Kidney epithelial cell (primary cell): ENCODE measurements at places on chromosomes 4 and X. TPM values are rescaled to one million over a fixed set of nuclear protein-coding genes. Genes with fewer than 3 reads are reported as not detected.

GRCh38 chrX:2461711-2462016 lies 39.1 kb downstream of the DHRSX start:
- DNase-seq: no peak

DNA sequence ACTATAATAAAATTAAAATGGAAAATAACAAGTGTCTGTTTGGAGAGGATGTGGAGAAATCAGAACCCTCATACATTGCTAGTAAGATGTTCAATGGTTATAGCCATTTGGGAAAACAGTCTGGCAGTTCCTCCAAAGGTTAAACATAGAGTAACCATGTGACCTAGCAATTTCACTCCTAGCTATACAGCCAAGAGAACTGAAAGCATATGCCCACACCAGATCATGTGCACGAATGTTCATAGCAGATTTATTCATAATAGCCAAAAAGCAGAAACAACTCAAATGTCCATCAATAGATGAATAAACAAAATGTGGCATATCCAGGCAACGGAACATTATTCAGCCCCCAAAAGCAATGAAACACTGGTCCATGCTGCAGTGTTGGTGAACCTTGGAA lies 9.4 kb upstream of the CCNQ start:
- DNase-seq: no peak

The MCF2 gene
- not detected in 2 replicates for total RNA-seq

- DNase-seq: no peak
Observed at GRCh38 chr4:25888781-25889180, 25.2 kb upstream of the SMIM20 start.

The RNF212 gene
- total RNA-seq: 5.2 and 13.0 TPM in 2 replicates

DNA sequence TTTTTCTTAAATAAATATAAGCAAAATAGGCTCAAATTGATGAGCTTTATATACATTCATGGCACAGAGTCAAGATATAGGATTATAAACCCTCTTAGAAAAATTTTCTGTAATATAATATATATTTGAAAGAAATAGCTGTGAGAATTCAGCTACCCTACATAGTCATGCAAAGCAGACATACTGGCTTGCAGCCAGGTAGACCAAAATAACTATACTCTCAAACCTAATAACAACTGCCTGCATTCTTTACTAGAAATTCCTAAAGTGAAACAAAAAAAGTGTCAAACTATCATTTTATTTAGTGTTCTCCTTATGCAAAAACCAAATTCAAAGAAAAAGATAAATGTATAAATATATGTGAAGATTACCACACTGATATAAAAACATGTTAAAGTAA lies 1390.2 kb downstream of the C4orf33 start:
- DNase-seq: no peak
